ENCODE measurements at places on chromosomes 2 and 18.

DNA sequence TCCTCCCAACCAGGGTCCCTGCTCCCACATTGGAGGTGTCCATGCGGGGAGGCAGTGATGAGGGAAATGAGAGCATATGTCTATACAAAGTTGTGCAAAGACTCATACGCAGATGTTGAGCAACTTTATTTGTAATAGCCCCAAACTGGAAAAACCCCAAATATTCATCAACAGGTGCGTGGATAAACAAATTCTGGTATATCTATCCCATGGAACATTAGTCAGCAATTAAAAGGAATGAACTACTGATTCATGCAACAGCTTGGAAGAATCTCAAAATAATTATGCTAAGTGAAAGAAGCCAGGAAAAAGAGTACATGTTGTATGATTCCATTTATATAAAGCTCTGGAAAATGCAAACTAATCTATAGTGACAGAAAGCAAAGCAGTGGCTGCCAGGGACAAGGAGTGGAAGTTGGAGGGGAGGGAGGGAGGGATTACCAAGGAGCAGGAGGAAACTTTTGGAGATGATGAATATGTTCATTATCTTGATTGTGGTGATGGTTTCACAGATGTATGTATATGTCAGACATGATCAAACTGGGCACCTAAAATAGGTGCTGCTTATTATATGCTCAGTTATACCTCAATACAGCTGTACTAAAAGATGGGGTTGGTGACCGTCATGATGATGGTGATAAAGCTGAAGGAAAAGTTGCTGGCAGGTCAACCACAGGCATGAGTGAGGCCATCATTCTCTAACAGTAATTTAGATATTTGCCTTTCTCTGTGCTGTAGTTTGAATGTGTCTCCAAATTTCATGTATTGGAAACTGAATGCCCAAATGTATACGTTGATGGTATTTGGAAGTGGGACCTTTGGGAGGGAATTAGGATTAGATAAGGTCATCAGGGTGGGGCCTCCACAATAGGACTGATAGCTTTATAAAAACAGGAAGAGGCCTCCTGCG is 270.9 kb downstream of the CYP26B1 start:
- H3K27ac ChIP-seq = no peak overlapping the region
- DNase-seq = no peak
- H3K36me3 ChIP-seq = no peaks in the 10 kb centered on the region
- no peaks in the 10 kb centered on the region for H3K4me1 ChIP-seq

- H3K36me3 ChIP-seq = no peaks in the 10 kb centered on the region
- peaks cover 16% of the 10 kb centered on the region for H3K4me1 ChIP-seq
- DNase-seq = no peak
- no peak overlapping the region for H3K27ac ChIP-seq
- H3K27me3 ChIP-seq = no peaks in the 10 kb centered on the region
- no peak overlapping the region for H3K4me3 ChIP-seq
Measured at GRCh38 chr2:16623031-16623430, 42.6 kb downstream of the CYRIA start.

GRCh38 chr18:22253676-22254075 is 84.3 kb downstream of the GATA6 start:
- no peaks in the 10 kb centered on the region for H3K27me3 ChIP-seq
- peak; percentile 27 for DNase-seq
- no peaks in the 10 kb centered on the region for H3K36me3 ChIP-seq
- no peak overlapping the region for H3K27ac ChIP-seq
- H3K4me3 ChIP-seq = no peak overlapping the region

DNA sequence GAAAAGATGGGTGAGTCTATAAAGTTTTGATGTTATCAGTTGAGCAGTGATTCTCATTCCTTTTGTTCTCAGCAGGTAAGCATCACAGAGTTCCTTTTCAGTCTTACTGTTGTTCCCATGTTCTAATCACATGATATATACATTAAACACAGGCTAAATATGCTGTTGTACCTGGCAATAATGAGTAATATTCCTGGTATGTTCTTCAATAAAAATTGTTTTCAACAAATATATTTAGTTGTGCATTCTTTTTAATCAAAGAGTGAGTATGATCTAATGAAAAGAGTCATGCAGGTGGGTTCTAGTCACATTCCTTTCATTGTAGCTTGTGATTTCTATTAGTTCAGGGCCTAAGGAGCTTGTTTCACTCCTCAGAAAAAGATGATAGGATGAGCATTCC is 288.3 kb upstream of the NETO1 start:
- H3K27ac ChIP-seq = no peak overlapping the region
- no peaks in the 10 kb centered on the region for H3K36me3 ChIP-seq
- H3K27me3 ChIP-seq = no peaks in the 10 kb centered on the region
- no peak overlapping the region for H3K4me3 ChIP-seq

- H3K4me3 ChIP-seq = no peak overlapping the region
- DNase-seq = no peak
- H3K4me1 ChIP-seq = no peaks in the 10 kb centered on the region
- H3K27ac ChIP-seq = no peak overlapping the region
- no peaks in the 10 kb centered on the region for H3K36me3 ChIP-seq
Measured at GRCh38 chr2:62672601-62673000, 32.9 kb upstream of the EHBP1 start.

- H3K27me3 ChIP-seq = no peaks in the 10 kb centered on the region
- no peak overlapping the region for H3K27ac ChIP-seq
- no peak overlapping the region for H3K4me3 ChIP-seq
- no peak for DNase-seq
- no peaks in the 10 kb centered on the region for H3K4me1 ChIP-seq
Measured at GRCh38 chr2:128362176-128362888, 43.7 kb upstream of the HS6ST1 start.

GRCh38 chr2:129376426-129377077 is 602.9 kb upstream of the RAB6C start:
- DNase-seq = no peak
- no peak overlapping the region for H3K4me3 ChIP-seq
- no peaks in the 10 kb centered on the region for H3K27me3 ChIP-seq
- no peak overlapping the region for H3K27ac ChIP-seq
- no peaks in the 10 kb centered on the region for H3K4me1 ChIP-seq

GRCh38 chr2:36450466-36451196 is 95.1 kb downstream of the CRIM1 start:
- H3K27me3 ChIP-seq = no peaks in the 10 kb centered on the region
- no peak overlapping the region for H3K4me3 ChIP-seq
- no peak for DNase-seq
- H3K27ac ChIP-seq = no peak overlapping the region
- H3K36me3 ChIP-seq = no peaks in the 10 kb centered on the region

DNA sequence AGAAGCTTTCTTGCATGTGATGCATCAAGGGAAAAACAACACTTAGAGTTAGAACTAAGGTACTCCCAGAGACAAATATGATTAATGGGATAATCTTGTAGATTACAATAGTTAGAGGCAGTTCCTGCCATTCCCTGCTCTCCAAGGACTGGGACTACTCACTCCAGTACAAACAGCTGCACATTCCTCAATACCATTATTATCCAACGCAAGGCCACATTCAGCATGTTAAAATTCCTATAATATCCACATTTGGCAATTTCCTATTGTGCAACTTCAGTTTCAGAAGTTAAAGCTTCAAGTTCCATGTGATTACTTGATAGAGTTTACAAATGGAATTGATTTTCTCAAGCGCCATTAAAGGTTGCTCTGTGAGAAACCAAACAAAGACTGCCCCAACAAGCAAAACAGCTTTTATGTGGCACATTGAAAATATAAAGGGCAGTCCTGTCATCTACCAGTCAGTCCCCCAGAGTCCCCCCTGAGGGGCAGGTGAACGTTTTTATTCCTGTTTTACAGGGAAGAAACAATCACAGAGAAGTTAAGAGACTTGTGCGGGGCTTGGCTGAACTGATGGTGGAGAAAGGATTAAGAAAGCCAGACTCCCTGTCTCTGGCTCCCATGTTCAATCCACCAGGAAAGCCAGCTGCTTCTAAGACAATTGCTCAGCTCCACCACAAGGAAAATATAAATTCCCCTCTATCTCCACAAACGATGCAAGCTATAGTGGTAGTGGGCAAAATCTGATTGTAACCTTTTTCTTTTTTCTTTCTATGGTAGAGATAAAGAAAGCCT is 72.6 kb downstream of the TXNL1 start:
- no peaks in the 10 kb centered on the region for H3K27me3 ChIP-seq
- H3K4me1 ChIP-seq = peaks cover 49% of the 10 kb centered on the region
- H3K36me3 ChIP-seq = no peaks in the 10 kb centered on the region
- no peak overlapping the region for H3K4me3 ChIP-seq

DNA sequence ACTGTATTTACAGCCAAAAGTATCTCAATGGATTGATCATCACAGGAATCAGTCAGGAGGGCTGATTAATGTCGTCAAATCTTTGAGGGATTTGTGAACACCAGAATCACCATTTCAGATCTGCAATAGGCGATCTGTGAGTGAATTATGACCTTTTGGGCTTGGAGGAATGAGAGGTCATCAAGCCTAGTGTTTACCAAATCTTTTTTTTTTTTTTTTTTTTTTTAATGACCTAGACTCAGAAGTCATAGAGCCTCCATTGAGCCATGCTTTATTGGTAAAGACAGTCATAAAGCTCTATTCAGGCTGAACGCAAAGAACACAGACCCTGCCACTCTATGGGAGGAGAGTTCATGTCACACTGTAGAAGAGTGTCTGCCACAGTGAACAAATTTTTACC is 97.7 kb downstream of the SOCS6 start:
- peaks cover 3% of the 10 kb centered on the region for H3K4me1 ChIP-seq
- H3K36me3 ChIP-seq = no peaks in the 10 kb centered on the region
- no peak overlapping the region for H3K27ac ChIP-seq
- no peaks in the 10 kb centered on the region for H3K27me3 ChIP-seq

GRCh38 chr18:62458346-62458745 is 64.5 kb upstream of the ZCCHC2 start:
- H3K27me3 ChIP-seq = no peaks in the 10 kb centered on the region
- DNase-seq = no peak
- no peak overlapping the region for H3K27ac ChIP-seq

- no peak overlapping the region for H3K4me3 ChIP-seq
- no peak for DNase-seq
- no peaks in the 10 kb centered on the region for H3K36me3 ChIP-seq
- H3K4me1 ChIP-seq = no peaks in the 10 kb centered on the region
- no peaks in the 10 kb centered on the region for H3K27me3 ChIP-seq
- H3K27ac ChIP-seq = no peak overlapping the region
Measured at GRCh38 chr2:191411472-191411871, 166.3 kb downstream of the MYO1B start.

DNA sequence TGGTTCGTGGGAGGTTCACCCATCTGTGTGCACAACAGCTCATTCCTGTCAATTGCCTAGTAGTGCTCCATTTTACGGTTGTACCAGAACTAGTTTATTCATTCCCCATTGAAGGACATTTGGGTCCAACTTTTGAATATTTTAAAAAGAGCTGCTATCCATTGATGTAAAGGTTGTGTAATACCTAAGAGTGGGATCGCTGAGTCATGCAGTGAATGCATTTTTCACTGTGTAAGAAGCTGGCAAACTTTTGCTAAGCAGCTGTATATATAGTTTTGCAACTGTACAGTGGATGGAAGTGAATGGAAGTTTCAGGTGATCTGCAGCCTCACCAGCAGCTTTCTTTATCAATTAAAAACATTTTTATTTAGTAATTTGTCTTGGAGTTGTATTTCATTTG is 104.5 kb downstream of the DCDC2C start:
- DNase-seq = no peak
- H3K36me3 ChIP-seq = no peaks in the 10 kb centered on the region
- H3K27me3 ChIP-seq = no peaks in the 10 kb centered on the region
- H3K4me3 ChIP-seq = no peak overlapping the region
- no peak overlapping the region for H3K27ac ChIP-seq

DNA sequence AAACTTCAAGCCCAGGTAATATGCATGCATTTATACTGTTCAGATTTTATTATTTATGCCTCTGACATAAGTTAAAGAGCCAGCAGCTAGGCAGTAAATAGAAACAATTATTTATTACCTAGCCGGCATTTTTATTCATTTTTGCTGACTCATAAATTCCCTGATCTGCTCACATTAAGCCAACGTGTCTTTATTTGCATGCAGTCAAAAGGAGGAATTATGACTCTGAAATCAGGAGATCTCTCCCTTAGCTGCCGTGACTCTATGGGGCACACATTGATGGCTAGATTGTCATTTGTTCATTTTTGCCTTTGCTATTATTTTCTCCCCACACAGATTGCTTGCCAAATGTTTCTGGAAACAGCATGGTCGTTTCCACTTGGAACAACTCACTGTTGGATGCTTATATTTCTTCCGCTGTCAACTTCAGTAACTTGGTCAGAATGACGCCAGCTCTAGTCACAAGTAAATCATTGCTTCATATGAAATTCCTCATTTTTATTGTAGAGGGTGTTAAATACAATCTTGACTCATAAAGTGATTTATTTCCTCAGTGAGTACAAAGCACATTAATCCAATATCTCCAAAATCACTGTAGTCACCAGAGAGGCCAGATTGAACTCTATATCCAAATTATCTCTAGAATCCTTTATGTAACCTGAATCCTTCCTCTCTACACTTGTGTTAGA is 15.9 kb upstream of the ZBTB14 start:
- no peaks in the 10 kb centered on the region for H3K36me3 ChIP-seq
- H3K27ac ChIP-seq = no peak overlapping the region
- H3K4me3 ChIP-seq = no peak overlapping the region
- no peaks in the 10 kb centered on the region for H3K27me3 ChIP-seq

GRCh38 chr2:181073896-181074295 is 93.5 kb downstream of the UBE2E3 start:
- no peaks in the 10 kb centered on the region for H3K27me3 ChIP-seq
- peak overlapping the region; percentile 20 for H3K27ac ChIP-seq
- H3K4me1 ChIP-seq = peaks cover 20% of the 10 kb centered on the region
- H3K4me3 ChIP-seq = no peak overlapping the region
- DNase-seq = no peak
- H3K36me3 ChIP-seq = no peaks in the 10 kb centered on the region

DNA sequence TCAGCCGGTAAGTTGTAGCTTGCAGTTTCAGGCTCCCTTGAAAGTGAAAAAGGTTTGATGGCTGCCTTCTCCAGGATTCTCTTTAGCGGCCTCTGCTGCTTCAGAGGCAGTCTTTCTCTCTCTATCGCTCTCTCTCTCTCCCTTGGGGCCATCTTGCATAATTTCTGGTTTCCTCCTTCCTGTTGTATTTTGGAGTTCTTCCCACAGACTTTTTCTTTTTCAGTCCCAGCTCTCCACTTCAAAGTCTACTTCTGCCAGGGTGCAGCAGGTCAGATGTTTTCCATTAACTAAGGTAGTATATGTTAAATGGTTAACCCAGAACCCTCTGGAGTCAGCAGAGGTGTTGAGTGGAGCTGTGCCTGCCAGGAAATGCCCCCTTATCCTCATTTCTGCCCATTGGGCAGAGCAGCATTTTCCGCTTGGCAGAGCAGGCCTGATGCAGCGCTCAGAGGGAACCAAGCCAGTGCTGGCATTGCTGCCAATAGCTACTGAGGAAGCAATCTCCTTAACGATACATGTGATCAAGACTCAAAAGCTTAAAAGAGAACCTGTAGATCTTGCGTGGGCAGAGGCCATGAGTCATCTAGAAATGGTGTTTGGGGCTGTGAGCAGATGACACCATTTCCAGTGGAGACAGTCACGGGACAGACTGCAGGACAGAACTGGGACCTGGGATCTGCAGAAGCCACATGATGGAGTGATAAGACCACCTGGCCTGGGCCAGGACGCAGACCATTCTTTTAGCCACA is 20.8 kb downstream of the DBI start:
- H3K4me1 ChIP-seq = 0 out of 2 replicates have a peak, but pooled peaks cover 3% of the 10 kb centered on the region
- H3K27ac ChIP-seq = no peak overlapping the region
- DNase-seq = no peak
- H3K4me3 ChIP-seq = no peak overlapping the region
- H3K36me3 ChIP-seq = no peaks in the 10 kb centered on the region
